Activated T-helper 1 cell treated with anti-CD3 and anti-CD28 coated beads, Interleukin-12 subunit alpha, Interleukin-12 subunit beta, Interleukin-2, Interleukin-4 antibody, amounts not matched to agents 30 ng/mL and 10 ng/mL and 1 ng/mL, durations not matched to agents 14 hours and 24 hours and 36 hours (primary cell): ENCODE measurements at places on chromosomes 5 and 9.

DNA sequence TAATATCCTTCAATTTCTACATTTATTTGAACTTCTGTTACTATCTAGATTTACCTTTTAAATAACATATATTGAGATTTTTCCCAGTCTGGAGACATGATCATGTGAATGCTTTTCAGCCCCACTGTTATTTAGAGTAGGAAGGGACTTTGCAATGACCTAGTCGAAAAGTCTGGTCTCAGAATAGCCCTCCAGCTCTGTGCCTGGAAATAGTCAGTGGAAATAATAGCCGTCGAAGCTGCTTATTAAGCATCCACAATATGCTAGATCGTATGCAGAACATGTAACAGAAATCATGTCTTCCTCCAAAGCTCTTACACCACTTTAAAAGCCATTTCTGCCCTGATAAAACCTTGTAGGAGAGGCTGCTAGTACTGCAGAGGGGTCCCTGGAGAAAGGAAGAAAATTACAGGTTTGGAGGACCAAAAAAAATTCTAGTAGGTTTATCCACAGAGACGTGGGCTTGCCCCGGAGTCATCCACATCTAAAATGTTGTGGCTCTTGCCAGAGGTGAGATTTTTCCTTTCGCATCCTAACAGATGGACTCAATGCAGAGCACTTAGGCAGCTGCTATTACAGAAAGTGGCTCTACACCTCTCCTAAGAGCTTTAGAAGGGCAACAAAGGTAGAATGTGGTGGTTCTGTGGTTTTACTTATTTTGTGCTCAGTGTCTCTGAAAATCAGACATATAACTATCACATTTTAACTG lies 2.5 kb upstream of the FGF1 start:
- DNase-seq = no peak

GRCh38 chr9:6641056-6641455 lies 4.5 kb downstream of the GLDC start:
- DNase-seq = no peak

DNA sequence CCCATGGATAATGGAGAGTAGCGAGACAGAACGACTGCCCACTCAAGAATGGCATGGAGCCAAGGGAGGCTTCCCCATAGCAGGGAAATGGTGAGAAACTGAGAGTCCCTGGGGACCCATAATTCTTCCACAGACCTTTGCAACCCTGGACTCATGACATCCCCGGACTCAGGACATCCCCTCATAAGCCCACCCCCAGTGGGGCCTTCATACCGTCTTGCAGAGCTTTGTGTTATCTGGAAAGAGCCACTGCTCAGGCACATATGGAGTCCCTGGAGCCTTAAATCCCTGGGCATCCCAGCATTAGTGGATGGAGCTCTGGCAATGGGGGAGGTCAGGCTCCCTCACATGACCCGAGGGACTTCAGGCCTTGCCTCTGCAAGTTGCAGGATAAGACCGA lies 865.4 kb upstream of the ARRDC3 start:
- no peak for DNase-seq

DNA sequence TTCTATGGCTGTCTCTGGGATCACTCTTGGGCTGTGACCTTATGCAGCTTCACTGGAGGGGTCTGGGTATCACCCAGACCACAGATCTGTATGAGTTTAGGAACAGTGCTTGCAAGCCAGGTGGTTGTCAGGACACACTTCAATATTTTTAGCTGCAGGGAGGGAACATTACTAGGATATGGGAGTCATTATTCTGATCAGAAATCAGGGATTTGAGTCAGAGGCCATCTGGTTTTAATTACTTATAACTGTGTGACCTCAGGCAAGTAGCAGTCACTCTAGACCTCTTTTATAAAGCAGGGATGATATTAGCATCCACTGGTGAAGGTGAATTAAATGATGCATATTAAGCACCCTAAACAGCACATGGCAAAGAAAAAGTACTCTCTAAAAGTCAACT lies 60.1 kb upstream of the NMUR2 start:
- no peak for DNase-seq

GRCh38 chr9:33320568-33321261 lies 30.4 kb downstream of the NFX1 start:
- no peak for DNase-seq

DNA sequence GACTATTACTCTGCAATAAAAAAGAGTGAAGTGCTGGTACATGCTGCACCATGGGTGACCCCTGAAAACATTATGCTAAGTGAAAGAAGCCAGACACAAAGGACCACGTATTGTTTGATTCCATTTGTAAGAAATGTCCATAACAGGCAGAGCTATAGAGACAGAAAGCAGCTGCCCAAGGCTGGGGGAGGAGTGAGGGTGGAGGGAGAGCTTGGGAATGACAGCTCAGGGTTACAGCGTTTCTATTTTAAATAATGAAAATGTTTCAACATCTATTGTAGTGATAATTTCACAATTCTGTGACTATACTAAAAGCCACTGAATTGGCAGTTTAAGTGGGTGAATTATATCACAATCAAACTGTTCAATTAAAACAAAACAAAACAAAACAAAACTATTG lies 81.7 kb downstream of the MYO10 start:
- DNase-seq = no peak

GRCh38 chr5:181105391-181106025 lies 25.5 kb downstream of the OR2V1 start:
- no peak for DNase-seq

DNA sequence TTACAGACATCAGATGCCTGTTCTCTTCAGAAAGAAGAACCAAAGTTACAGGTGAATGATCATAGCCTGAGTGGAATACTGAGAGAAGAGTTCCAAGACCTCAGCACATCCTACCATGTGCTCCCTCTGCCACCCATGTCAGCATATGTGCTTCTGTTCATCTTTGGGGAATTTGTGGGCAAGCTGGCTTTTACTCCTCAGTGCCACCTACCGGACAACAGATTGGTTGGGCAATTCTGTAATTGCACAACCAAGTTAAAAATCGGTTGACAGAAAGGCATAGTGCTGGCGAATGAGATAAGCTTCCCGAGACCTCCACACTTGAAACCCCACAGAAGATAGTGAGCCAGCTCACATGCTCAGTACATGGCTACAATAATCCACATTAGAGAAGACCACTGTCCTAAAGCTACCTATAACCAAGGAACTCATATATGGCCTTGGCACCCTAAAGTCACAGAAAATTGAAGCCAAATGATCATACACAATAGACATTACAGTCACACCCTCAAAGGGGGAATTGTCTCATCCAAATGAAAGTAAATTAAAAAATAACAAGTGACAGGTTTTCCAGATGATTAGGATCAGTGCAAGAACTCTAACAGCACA lies 1238.0 kb upstream of the NUDT12 start:
- DNase-seq = no peak

DNA sequence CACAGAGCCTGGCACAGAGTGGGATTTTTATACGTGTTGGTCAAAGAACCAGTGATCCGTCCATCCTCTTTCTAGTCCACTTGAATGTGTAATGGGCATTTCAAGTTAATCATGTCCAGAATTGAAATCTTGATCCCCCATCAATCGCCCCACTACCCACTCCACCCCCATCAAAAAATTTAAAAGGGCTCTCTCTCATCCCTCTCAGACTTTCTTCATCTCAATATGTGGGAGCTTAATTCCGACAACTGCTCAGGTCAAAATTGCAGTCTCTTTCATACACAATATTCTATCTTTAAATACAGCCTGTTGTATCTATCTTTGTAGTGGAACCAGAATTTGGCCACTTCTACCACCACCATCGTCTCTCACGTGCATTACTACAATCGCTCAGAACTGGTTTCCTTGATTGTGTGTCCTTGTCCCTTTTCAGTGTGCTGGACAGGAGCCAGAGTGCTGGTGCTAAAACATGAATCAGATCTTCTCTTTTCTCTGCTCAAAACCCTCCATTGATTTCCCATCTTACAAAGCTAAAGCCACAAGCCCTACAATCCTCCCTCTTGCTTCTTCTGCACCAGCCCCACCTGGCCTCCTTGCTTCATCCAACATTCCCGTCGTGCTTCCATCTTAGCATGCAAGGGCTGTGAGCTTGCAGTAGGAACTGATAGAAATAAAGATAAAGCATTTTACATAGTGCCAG lies 786 bp upstream of the KIF3A start:
- no peak for DNase-seq

DNA sequence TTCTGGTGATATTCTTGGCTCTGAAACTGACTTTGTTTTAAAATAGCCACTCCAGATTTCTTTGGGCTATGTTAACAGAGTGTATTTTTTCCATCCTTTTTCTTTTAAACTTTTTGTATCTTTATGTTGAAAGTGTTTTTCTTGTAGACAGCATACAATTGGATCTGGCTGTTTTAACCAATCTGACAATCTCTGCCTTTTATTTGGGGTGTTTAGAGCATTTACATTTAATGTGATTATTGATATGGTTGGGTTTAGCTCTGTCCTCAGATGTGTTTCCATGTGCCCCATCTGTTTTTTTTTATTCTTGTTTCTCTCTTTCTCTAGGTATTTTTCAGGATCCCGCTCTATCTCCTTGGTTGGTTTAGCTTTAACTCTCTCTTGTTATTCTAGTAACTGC lies 10.7 kb downstream of the SLC6A18 start:
- DNase-seq = no peak

- DNase-seq = no peak
Observed at GRCh38 chr5:2861605-2862004, 110.1 kb upstream of the IRX2 start.

GRCh38 chr5:15606197-15606596 lies 106.2 kb downstream of the FBXL7 start:
- DNase-seq = no peak

- no peak for DNase-seq
Observed at GRCh38 chr5:178595150-178595549, 5.0 kb upstream of the COL23A1 start.

DNA sequence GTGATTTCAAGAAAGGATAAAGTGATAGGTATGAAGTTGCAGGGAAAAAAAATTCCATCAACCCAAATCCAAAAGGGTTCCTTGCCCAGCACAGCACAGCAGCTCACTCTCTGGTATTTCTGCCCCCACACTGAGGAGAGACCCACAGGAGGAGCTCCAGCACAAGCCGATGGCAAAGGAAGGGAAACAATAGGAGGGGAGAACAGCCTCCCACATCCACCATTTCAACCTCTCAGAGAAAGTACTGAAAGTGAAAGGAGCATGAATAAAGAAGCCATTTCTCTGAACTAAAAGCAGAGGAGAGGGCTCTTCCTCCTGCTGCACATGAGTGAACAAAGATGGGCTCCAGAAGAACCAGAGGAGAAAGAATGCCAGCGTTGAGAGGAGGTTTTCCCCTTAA lies 54.9 kb upstream of the ZSWIM6 start:
- DNase-seq = no peak

DNA sequence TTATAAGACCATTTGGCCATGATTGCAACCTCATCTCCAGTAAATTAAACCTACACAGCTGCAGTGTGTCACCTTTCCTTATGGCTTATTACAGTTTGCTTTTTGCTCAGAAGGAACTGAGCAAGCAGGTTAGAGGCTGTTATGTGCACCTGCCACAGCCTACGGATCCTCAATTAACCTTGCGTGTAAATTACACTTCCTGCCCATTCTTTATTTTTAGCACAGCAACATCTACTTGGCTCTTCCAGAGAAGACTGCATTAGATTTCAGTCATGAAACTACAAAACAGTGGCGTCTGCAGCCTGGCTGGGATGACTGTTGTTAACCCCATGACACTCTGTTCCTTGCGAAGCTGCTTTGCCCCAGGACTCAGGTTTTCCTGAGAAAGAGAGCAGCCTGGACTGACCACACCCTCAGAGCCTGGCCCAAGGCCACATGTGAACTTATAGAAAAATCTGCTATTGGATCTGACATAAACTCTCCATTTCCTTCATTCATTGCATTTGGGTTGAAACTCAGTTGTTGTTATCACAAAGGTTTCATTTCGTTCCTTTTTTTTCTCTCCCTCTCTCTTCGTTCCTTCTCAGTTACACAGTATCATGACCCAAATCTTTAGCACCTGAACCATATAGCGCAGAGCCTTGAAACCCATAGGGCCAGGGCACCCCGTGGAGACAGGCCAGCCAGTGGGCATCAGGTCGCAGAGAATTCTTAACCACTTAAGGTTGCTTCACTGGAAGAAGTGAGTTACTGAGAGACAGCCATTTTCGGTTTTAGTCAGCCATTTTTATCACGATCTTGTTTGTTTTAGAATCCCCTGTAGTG lies 138.6 kb downstream of the PALM2AKAP2 start:
- peak; percentile 44 for DNase-seq

GRCh38 chr9:12230708-12231107 lies 462.5 kb upstream of the TYRP1 start:
- no peak for DNase-seq

DNA sequence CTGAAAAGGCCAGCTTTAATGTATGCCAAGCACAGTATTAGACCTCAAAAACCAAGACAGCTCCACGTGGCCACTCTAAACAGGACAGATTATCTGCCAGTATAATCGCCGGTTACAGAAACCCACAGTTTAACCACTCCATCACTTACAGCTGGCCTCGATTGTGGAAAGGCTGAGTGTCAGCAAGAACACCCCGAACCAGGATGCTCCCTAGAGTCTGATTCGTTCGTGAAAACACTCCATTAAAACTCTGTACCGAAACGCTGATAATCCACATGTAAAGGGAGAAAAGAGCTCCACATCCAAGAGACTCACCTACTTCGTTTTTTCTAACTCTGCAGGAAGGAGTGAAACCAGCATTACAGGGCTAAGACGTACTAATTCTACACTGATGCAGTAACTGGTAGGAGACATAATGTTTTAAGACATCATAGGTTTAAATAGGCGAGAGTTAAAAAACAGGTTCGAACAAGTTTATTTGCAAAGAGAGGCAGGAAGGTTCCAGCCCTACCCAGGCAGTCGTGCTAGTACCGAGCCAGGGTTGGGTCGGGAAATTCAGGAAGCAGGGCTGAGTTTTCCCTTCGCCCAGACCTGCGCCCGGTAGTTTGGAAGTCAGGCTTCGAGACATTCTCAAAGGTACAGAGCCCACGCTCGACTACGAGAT lies 949 bp downstream of the SERINC5 start:
- peak; percentile 24 for DNase-seq

DNA sequence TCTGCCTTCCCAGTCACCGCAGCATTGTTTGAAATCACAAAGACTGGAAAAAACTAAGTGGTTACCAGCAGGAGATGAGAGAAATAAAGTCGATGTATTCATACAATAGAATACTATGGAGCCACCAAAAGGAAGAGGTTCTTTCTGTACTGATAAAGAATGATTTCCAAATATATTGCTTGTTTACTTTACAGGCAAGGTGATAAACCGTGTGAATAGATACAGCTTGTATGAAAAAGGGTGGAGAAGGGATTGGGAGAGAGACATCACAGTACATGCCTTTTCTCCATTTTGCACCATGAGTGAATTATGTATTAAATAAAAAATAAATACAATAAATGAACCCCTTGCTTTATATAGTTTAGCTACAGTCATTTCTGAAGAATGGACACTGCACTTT lies 91.7 kb downstream of the RFK start:
- no peak for DNase-seq
